Activated T-helper 9 cell treated with anti-CD3 and anti-CD28 coated beads, Interleukin-2, amount 50 U/mL, for 16 hours (primary cell): ENCODE measurements at places on chromosomes 6 and 20.

DNA sequence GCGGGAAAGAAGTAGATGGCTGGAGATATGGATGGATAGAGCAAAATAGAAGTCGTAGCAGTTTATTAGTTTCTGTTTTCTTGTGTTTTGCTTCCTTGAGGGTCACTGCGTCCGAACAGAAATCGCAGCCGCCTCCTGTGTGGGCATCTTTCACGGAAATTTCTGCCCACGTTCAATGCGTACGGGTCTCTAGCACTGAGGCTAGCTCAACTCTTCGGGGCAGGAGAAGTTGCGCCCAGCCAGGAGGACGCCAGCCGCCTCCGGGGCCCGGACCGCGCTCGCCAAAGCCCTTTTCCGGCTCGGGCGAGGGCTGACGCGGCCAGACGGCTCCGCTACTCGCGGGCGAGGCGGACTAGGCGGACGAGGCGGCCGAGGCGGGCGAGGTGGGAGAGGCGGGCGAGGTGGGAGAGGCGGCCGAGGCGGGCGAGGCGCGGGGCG, 814 bp downstream of the TFAP2B start:
- DNase-seq = no peak

GRCh38 chr6:25756382-25757363, 2.1 kb downstream of the SLC17A4 start:
- DNase-seq = no peak

- no peak for DNase-seq
Measured at GRCh38 chr6:43778131-43778855, 8.3 kb downstream of the VEGFA start.

- DNase-seq = no peak
Measured at GRCh38 chr6:57159127-57159526, 13.0 kb upstream of the BAG2 start.

DNA sequence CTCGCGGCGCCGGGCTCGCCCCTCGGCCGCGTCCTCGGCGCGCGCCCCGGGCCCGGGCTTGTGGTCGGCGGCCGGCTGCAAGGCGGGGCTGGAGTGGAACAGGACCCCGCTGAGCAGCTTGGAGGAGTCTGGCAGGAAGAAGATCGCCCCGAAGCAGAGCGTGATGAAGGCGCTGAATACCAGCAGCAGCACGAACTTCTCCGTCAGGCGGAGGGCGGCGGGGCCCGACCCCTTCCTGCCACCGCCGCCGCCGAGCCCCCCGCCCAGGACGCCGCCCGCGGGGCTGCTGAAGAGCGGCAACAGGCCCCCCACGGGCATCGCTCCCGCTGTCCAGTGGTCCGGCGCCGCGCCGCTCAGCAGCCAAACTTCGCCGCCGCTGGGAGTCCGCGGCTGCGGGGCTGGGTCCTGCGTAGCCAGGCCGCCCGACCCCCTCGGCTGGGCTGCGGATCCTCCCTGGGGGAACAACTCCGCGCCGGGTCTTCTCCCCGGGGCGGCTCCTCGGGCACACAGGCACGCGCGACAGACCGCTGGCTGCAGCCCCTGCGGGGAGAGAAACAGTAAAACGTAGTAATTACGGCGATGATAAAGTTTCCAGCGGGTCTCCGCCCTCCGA, 707 bp downstream of the MAN1A1 start:
- peak; percentile 13 for DNase-seq
